Heart left ventricle (tissue), 16 donors: ENCODE measurements at places on chromosomes 1 and 21. TPM values are rescaled to one million over a fixed set of nuclear protein-coding genes. Genes with fewer than 3 reads are reported as not detected.

Gene ANGPTL3
- not detected for polyA plus RNA-seq

Gene RGS5
- 63.3 TPM for polyA plus RNA-seq

Gene CLCNKA
- polyA plus RNA-seq = 0.25 TPM

DNA sequence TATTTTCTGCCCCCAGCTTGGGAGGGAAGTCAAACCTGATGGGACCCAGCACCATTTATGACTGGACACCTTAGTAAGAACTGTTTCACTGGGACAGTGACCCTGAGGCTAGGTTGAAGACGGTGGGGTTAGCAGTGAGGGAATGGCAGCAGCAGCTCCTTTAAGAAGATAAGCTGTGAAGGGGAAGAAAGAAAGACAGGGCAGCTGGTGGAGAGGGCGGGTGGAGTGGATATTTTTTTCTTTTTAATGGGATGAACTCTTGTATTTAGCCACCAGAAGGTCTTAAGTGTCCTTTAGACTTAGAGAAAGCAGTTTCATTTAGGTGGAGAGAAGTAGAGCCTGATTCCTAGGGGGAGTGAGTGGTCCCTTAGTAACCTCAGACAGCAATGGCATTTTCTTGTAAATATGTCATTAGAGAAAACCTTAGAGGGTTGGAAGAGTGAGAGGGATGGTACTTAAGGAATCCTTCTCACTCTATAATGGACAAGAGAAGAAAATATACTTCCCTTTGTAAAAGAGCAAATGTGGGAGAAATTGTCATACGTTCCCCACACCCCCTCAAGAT, 187.5 kb downstream of the HHAT start:
- DNase-seq = no peak

- DNase-seq = peak; percentile 72
These were observed 475 bp upstream of the NPPB start for GRCh38 chr1:11858968-11859871.

DNA sequence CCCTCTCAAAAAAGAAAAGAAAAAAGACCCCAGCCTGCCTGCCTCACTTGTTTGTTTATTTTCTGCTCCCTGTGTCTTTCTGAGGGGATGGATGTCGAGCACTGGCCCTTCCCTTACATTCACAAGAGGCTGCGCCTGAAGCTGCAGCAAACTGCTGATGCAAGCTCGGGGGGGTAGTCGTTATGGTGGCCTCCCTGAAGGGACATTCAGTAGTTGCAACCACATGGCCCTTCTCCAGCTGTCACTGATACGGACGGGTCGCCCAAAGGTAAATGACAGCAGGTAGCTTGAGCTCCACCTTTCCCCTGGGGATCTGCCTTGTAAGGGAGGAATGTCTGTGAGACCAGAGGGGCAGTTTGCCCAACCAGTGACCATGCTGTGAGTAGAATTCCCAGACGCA, 17.7 kb downstream of the PLEKHM2 start:
- no peak for DNase-seq

DNA sequence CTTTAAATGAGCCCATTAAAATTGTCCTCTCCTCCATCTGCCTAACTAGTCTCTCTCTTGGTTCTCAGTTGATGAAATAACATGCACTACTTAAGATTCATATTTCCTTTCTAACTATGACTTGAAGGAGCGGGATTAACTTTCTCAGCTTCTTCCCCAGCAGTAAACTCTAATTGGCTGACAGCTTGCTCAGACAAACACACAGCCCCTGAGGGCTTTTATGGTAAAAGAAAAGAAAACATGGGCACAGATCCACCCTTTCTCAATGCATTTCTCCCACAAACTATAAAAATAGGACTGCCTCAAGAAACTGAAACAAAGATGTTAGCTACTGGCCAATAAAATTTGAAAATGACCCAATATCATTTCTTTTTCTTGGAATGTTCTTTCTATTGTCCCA, 703.1 kb downstream of the ADGRL2 start:
- DNase-seq = no peak

DNA sequence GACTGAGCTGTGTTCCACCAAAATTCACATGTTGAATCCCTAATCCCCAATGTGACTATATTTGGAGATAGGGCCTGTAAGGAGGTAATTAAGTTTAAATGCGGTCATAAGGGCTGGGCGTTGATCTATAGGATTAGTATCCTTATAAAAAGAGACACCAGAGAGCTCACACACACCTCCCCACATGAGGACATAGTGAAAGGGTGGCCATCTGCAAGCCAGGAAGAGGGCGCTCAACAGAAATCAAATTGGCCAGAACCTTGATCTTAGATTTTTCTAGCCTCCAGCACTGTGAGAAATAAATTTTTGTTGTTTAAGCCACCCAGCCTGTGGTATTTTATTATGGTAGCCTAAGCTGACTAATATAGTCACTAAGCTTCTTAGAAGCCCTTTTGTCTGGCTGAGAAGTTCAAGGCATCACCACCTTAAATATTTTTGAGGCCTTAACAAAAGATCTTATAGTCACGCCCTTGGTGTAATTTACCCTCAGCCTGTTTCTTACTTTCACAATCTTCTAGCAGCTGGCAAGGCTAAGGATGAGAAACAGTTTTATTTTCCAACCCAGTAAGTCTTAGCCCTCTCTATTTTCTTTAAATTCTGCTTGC, 28.8 kb downstream of the GORAB start:
- no peak for DNase-seq

DNA sequence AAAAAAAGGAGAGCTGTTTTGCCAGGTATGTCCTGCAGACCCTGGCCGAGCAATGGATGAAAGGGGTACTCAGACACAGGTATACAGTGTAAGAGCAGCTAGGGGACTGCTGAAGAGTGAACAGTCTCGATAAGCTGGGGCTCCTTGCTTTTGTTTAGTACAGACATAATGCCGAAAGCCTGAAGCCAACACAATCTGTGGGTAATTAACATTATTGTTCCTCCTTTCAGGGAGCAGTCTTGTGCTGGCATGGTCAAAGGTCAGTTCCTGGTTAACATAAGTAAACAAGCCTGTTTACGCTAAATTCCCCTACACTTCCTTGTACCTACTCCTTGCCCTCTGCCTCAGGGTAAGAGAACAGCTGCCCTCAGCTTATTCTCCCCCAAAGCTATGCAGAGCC, 272.3 kb upstream of the ST6GALNAC5 start:
- DNase-seq = no peak

DNA sequence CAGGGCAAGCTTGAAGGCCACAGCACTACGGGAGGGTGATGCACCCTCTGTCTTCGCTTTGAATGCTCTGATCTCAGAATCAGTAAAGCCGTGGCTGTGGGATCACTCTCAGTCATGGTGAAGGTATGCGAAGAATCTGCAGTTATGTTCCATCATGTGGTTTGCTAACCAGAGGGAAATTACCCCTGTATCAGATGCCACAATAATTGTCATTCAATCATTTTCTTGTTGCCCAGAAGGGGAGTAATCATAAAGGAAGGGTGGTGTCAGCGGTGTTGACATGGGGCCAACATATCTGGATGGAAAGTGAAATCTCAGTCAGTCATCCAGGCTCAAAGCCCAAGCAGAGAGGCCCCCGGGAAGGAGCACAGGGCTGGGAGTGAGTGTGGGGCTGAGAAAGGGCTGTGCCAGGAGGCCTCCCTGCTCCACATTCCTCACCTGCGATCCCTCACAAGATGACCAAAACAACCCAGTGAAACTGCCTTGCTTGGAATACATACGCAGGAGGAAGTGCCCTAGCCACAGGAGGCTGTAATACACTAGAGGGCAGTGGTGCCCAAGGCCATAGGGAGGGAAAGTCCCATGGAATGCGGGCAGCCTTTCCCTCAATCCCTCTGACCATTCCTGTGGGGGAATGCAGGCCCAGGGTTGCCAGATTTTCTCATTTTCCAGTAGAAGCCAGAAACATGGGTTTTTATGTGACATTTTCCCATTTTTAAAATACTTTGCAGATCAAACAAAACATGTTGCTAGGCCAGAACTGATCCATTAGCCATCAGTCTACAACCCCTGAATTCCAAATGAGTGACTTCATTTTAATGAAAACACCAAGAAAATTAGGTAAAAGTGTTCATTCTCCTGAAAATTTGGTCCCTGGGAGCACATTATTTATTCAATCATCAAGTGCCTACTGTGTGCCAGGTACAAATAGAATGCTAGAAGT, 95.7 kb upstream of the VANGL1 start:
- DNase-seq = peak; percentile 25

- DNase-seq = no peak
These were observed 164.2 kb downstream of the PPIAL4G start for GRCh38 chr1:148318904-148319242.

DNA sequence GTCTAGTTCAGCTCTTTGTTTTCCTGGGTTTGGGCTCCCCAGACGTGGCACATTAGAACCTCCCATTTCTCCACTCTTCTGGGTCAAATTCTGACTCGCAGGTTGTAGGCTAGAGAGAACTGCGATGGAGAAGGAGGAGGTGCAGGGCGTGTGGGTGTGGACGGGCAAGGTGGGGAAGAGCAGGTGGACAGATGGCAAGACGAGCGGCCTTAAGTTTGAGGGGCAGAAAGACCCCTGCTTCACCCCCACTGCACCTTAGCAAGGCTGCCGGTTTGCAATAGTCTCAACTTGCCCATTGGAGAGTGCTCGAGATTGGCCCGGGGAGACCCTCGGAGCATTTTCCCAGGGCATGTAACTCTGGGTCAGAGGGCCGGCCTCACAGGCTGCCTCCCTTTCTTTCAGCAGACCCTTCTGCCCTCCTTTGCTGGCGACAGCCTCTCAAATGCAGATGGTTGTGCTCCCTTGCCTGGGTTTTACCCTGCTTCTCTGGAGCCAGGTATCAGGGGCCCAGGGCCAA, 1.7 kb downstream of the IL24 start:
- DNase-seq = no peak

- peak; percentile 40 for DNase-seq
These were observed 856 bp downstream of the FDPS start for GRCh38 chr1:155309423-155310021.

- peak; percentile 67 for DNase-seq
These were observed 27.2 kb upstream of the EPS8L3 start for GRCh38 chr1:109790735-109791494.

DNA sequence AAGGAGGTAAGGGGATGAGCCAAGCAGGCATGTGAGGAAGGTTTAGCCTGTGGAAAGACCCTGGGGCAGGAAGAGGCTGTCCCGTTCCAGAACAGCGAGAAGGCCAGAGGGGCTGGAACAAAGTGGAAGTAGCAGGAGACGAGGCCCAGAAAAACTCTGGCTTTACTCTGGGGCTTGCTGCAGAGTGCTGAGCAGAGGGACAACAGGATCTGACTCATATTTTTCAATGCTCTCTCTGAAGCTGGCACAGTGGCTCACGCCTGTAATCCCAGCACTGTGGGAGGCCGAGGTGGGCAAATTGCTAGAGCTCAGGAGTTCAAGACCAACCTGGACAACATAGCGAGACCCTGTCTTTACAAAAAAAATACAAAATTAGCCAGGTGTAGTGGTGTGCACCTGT, 52.4 kb upstream of the PAX7 start:
- DNase-seq = no peak

DNA sequence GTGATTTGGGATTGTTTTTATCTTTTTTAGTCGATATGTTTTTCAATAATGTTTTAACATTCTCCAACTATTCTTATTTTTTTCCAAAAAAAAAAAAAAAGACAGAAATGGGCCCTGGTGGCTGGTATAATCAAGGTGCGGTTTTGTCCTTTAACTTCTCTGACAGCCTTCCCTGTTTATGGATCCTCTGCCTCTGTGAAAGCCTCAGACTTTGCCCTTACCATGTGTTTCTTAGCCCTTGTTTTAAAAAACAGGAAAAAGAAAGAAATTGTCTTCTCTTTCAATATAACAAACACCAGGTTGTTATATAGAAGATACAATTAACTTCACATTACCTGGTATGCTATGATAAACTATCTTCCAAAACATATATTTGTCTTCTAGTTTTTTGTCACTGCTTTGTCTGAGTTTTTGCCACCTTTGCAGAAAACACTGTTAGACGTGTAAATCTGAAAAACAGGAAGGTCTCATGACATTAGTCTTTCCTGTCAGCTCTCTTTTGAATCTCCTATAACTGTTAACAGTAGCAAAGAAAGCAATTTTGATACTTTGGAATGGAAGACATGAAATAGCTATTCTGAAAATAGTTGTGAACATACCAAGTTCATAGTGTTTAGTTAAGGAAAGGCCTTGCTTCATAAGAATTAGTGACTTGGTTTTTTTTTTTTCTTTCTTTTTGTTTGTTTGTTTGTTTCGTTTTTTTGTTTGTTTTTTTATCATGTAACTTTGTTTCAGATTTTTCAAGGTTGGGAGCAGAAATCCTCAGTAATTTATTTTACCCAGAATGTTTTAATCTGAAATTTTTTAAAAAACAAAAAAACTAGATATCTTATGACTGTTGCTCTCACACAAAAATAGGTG, 31.7 kb upstream of the CACYBP start:
- DNase-seq = no peak

GRCh38 chr1:111212634-111213335, 12.3 kb upstream of the DENND2D start:
- DNase-seq = no peak

DNA sequence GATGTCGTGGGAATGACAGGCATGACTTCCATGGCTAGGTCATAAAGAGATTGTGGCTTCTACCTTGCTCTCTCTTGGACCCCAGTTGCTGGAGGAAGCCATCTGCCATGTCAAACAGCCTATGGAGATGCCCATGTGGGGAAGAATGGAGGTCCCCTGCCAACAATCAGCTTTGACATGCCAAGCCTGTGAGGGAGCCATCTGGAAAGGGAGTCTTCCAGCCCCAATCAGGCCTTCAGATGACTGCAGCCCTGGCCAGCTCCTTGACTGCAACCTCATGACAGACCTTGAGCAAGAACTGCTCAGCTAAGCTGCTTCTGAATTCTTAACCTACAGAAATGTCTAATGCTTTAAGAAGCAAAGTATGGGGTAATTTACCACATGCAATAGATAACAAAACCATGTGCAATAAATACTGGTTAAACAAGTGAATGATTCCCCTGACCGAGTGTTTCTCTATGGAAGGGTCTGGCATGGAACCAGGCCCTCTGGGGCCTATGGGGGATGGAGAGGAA, 187.1 kb downstream of the HIVEP3 start:
- DNase-seq = no peak

DNA sequence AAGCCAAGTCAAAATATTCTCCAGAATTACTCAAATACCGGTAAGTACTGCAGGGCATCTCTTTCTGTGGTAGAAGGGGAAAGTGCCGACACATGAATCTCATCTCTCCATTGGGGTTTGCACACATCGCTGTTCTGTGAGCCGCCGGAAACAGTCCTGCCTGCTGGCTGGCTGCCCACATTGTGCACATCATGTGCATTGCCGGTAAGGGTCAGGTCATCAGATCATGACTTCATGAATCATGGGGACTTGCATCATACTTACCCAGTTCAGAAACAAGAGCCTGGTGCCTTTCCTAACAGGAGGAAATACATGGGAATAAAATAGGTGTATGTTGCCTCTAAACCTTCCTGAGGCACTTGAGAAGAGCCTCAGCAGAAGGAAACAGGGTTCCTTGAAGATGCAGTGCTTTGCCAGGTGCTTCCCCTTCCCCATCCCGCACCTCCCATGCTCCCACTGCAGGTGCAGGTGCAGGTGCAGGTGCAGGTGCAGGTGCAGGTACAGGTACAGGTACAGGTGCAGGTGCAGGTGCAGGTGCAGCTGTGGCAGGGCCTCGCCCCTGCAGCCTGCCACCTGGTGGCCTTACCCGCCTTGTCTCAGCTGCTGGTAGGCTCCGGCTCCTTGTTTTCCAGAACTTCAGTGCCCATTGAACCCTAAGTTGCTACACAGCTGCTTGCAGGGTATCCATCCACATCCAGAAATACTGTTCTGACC, 26.5 kb downstream of the GPR137B start:
- DNase-seq = peak; percentile 68

- DNase-seq = no peak
These were observed 1356.3 kb downstream of the KCNT2 start for GRCh38 chr1:195251900-195252299.
